ENCODE measurements at places on chromosomes 6 and 20.
A peak's percentile ranks its signal among the peaks of the same experiment; 100 is the strongest.

DNA sequence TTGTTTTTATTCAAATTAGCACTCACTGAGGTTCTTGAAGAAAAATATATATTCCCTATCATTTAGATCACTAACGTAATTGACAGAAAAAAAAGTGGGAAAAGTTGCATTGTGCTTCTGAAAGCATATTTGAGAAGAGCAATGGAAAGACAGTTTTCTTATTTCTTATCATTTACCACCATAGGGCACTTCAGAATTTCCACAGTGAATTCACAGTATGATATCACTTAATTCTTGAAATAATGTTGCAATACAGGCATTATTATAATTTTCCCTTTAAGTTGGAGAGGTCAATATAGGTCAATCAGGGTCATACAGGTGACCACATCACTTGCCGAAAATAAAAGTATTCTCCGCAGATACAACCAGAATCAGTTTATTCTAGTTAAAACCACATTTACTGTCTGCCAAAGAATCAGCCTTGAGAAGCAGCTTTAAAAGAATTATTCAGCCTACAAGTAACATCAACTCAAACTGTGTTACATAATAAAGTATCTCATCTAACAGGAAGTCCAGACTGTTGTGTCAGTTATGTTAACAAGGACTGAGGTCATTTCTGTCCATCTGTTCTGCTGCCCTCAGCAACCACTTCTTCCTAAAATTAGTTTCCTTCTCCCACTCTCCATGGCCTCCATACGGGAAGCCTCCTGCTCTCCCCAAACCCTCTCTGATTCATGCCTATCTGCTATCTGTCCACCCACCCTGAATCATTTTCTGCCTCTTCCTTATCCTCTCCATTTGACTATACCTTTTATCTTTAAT is 121.2 kb downstream of the SIM1 start:
- DNase-seq = peak; percentile 12

DNA sequence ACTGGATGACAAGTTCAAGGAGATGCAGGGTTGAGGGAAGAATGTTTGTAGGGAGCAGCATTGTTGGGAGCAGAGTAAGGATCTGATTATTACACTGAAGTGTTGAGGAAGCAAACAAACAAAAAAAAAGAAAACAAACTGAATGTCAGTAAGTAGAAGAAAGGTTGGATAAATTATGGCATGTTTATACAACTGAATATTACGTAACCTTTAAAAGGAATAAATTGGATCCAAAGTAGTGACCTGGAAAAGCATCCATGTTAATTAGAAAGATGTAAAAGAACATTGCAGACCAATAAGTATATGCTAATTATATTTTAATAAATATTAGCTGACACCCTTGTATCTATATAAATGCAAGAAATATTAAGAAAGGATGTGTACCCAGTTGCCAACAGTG is 12.8 kb upstream of the TSPYL1 start:
- DNase-seq = no peak

DNA sequence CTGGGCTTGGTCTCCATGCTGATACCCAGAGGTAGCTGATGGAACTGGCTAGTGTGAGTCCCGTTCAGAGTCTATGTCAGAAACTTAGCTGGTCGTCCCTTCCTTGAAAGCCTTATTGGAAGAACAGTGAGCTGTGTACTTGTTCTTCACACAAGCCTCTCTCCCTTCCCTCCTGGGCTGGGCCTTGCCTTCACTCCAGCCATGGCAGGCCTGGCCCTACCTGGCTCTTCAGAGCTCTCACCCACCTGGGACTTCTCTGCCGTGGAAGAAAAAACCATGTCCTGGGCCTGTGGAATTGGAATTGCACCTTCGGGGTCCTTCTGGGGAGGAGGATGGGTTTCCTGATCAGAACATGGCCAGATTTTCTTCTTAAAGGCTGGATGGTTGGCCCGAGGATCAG is 20.3 kb upstream of the ZNF831 start:
- no peak for DNase-seq

DNA sequence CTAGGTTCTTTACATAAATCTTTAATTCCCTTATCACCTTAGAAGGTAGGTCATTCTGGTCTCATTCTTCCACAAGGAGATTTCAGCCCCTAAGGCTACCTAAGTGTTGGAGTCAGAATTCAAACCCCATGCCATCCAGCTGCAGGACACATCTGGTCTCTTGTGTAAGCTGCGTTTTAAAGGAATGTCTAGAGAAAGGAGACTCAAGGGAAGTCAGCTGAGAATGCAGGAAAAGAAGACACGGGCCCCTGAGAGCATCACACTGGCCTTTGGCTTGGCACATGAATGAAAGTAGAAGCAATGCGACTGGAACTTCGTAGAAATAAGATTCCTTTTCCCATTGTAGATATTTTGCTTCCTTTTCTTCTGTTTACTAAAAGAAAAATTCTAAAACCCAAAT is 76.7 kb upstream of the SYNJ2 start:
- DNase-seq = no peak

DNA sequence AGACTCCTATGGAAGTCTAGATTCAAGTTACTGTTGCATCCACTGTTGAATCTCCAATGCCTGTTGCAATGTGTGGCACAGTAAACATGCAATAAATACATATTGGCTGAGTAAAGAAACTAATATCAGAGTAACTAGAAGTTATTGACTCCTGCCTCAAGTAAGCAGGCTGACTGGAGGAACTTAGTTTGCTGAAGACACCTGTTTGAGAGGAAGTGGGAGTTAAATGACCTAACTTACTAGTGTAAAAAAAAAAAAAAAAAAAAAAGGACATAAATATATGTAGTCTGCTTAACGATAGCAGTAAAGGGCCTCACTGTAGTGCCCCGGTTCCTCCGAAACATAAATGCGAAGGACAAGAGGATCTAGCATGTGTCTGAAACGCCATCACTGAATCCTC is 249.8 kb upstream of the PRDM1 start:
- no peak for DNase-seq

DNA sequence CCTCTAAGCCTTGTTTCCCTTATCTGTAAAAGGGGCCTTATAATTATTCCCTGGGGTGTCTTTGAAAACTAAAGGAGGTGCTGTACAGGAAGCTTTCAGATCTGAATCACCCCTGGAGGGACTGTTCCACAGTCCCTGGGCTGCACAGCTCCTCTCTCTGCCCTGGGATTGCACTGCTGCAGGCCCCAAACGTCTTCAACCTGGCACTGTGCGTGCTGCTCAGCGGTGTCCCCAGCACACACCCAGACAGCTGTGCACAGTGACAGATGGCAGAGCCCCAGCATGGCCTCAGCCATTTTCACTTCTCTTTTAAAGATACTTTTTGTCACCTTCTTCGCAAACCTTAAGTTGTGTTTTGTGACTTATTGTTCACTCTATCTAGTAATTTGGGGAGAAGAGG is 50.7 kb upstream of the INSM1 start:
- no peak for DNase-seq

DNA sequence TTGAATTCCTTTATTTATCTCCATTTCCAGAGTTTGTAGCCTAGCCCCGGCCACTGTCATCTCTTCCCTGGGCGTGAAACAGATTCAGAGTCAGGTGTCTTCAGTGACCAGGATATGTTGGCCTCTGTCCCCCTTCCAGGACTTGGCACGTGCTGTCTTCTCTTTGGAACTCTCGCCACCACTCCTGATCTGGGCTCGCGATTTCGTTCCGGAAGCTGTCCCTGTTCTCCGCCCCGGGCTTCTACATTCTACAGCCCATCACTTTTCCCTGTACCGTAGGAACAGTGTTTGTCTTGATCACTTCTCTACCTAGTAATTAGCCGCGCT is 739 bp downstream of the GSS start:
- DNase-seq = peak; percentile 87

DNA sequence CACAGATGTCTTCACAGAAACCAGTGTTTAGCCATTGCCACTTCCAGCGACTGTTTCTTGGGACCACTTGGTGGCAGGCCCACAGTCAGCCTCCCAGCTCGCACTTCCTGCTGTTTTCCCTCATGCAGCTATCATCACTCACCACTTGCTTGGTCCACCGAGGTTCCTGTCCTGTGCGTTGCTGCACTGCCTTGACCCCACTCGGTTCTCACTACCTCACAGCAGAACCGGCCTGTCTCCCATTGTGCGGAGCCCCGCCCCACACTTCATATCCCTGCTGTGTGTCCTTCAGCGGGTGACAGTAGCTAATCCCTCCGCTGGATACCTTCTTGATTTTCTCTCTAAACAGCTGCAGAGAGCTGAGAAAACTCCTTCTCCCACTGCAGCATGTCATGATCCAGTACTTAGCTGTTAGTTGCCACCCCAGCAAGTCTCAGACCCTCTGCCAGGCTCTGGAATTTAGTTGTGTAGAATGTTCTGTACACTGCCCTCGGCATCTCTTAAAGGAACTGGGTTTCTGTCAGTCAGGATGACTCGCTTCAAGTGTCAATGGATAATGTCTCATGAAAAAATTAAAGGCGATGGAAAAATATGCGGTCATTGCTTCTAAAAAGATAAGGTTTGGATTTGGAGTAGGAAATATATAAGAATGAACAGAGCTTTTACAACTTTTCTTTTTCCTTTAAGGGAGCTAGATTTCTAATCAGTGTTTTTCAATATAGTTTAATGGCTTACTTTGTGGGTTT is 208.0 kb downstream of the FARS2 start:
- DNase-seq = no peak

- no peak for DNase-seq
These were observed 35.7 kb downstream of the CEBPB start for GRCh38 chr20:50226093-50226974.

DNA sequence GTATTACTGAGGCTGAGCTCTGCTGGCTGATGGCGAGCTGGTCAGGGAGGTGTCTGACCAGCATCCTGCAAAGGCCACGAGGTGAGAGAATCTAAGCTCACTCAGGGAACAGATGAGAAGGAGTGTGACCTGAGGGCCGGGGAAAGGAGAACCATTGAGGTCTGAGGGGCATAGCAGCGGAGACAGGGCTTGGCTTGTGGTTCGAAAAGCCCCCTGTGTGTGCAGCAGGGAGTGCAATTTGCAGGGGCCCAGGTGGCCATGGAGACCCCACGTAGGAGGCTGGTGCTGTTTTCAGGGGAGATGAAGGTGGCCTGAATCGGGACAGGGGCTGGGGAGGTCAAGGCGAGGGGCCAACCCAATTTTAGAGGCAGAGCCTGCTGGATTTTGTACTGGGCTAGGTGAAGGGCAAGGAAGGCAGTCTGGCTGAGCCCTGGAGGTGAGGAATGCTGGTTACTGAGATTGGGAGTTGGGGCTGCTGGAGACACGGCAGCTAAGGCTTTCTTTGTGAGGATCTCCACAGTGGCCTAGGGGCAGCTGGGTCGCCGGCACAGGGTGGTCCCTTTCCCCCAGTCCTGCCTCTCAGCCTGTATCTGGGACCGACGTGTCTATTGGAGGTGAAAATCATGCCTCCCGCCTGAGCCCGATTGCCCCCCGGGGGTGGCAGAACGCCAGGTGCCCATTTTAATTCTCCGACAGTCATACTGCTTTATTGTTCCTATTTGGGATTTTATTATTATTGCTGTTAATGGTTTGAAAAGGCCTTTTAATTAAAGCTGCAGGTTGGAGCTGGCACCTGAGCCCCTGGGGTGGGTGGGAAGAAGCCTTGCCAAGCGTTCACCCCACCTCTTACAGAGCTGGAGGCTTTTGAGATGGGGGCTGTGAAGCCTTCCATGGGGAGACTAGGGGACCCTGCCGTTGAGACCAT is 28.4 kb downstream of the DLGAP4 start:
- DNase-seq = no peak

DNA sequence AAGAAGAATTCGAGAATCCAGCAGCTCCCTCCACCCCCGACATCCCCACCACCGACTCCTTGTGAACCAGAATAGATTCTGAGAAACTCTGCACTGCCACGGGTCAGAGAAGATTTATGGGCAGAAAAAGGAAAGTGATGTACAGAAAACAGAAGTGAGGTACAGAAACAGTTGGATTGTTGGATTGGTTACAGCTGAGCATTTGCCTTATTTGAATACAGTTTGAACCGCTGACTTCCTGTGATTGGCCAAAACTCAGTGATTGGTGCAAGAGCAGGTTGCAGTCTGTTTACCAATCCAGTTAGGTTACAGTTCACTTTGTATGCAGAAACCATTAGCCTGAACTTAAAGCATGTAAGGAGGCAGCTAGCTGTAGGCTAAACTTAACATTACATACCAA is 131.2 kb upstream of the HDDC2 start:
- DNase-seq = no peak

GRCh38 chr6:21739241-21739640 is 145.7 kb downstream of the SOX4 start:
- no peak for DNase-seq

DNA sequence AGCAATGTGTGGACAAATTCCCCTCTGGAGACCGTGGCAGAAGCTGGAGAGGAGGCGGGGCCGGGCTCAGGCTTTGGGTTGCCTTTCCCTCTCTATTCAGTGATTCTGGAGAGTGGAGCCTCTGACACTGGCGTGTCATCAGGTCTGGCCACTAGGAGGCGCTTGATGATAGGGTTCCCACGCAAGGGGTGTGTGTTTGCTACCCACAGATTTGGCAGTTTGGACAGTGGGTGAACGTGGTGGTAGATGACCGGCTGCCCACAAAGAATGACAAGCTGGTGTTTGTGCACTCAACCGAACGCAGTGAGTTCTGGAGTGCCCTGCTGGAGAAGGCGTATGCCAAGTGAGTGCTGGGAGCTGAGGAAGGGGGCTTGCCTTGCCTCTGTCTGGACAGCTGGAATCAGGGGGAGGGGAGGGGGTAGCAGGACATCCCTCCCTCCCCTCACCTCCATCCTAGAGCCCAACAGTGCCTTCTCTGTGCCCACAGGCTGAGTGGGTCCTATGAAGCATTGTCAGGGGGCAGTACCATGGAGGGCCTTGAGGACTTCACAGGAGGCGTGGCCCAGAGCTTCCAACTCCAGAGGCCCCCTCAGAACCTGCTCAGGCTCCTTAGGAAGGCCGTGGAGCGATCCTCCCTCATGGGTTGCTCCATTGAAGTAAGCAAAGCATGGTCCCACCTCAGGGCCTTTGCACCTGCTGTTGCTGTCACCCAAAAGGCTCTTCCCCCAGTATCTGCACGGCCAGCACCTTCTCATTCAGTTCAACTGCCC is 14.3 kb downstream of the CAPN11 start:
- peak; percentile 48 for DNase-seq

DNA sequence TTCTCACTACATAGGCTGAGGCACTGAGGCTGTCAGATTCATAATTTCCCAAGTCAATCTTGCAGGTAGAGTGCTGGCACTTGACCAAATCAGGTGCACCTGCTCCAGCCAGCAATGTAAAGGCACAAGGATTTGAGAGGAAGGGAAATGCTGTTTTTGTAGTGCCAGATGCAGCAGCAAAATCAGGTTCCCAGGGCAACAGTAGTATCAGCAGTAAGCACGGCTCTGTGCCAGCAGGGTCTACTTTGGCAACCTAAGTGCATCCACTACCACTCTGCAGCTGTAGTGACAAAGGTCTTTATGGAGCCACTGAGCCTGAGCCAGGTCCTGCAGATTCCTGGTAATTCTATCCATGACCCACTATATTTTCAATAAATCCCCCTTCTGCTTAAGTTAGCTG is 329.5 kb downstream of the TPBG start:
- DNase-seq = no peak

- DNase-seq = no peak
These were observed 15.2 kb upstream of the AMD1 start for GRCh38 chr6:110859335-110859792.

Measured in RKO (cell line).